Small intestine (tissue), 16 donors: ENCODE measurements at places on chromosomes 7 and 10.

- H3K4me1 ChIP-seq, result no peaks in the 10 kb centered on the region
- DNase-seq, result no peak
- no peaks in the 10 kb centered on the region for H3K36me3 ChIP-seq
- H3K27ac ChIP-seq, result no peak overlapping the region
- H3K27me3 ChIP-seq, result no peaks in the 10 kb centered on the region
Observed at GRCh38 chr10:52741851-52742250, 30.7 kb downstream of the MBL2 start.

DNA sequence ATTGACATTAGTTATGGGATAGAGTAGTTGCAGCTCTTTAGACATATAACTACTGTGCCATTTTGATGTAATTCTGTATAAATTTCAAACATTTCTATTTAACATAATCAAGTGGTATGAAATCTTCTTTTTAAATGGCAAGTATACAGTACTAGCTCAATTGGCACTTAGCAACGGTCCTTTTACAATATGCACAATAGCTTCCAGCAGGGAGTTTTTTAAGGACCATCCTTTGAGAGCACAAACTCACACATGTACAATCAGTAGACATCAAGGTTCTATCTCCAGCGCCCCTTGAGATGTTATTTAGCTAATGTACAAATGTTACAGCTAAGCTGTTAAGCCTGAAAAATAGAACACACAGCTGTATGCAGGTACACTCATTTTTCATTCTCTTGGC lies 480.7 kb downstream of the TFEC start:
- no peaks in the 10 kb centered on the region for H3K27me3 ChIP-seq
- no peak overlapping the region for H3K27ac ChIP-seq
- H3K36me3 ChIP-seq, result no peaks in the 10 kb centered on the region
- no peak overlapping the region for H3K4me3 ChIP-seq
- H3K4me1 ChIP-seq, result no peaks in the 10 kb centered on the region
- no peak for DNase-seq

DNA sequence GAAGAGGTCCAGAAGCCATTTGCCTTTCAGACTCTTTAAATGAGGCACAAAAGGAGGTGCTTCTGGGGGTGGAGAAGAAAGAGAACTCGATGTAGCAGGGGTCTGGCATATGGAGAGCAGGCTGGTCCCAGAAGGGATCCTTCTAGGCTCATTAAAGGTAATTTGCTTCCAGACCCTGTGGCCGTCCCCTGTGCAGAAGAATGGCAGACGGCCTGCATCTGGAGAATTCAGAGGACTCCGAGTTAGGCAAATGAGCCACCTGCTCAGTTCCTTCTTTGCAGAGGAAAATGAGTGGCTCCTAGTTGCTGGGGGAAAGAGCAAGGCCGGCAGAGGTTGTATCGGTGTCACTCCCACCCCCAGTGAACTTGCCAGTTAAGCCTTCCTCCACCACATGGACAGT lies 73.8 kb upstream of the FAM180A start:
- no peaks in the 10 kb centered on the region for H3K27me3 ChIP-seq
- H3K4me1 ChIP-seq, result no peaks in the 10 kb centered on the region
- DNase-seq, result no peak
- H3K36me3 ChIP-seq, result no peaks in the 10 kb centered on the region
- no peak overlapping the region for H3K4me3 ChIP-seq

- no peak for DNase-seq
- no peaks in the 10 kb centered on the region for H3K36me3 ChIP-seq
- H3K4me3 ChIP-seq, result no peak overlapping the region
- H3K27me3 ChIP-seq, result no peaks in the 10 kb centered on the region
- no peak overlapping the region for H3K27ac ChIP-seq
Observed at GRCh38 chr7:130385600-130386066, 5.3 kb downstream of the CPA1 start.

- no peaks in the 10 kb centered on the region for H3K27me3 ChIP-seq
- no peaks in the 10 kb centered on the region for H3K4me1 ChIP-seq
- H3K4me3 ChIP-seq, result no peak overlapping the region
- H3K36me3 ChIP-seq, result no peaks in the 10 kb centered on the region
- H3K27ac ChIP-seq, result no peak overlapping the region
Observed at GRCh38 chr7:139942636-139943035, 113.6 kb downstream of the TBXAS1 start.

DNA sequence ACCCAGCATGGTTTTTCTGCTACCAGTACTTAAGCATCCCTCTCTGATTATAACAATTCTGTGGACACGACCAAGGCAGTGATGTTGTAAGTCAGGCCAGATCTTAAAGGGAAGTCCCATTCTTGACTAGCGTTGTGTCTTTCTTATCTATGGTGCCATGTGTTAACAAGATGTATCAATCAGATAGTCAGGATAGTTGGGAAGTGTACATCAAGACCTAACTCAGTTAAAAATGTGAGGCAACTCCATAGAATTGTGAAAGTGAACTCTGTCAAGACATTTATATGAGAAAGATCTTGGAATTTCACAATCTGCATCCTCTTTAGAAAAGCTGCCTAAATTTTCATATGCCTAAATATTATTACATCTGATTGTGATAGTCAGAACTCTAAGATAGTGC lies 341.7 kb upstream of the SEMA3D start:
- no peak for DNase-seq
- no peak overlapping the region for H3K4me3 ChIP-seq
- no peaks in the 10 kb centered on the region for H3K4me1 ChIP-seq

GRCh38 chr10:8047452-8048280 lies 6.8 kb upstream of the GATA3 start:
- no peak overlapping the region for H3K27ac ChIP-seq
- H3K4me3 ChIP-seq, result no peak overlapping the region
- no peaks in the 10 kb centered on the region for H3K36me3 ChIP-seq
- H3K27me3 ChIP-seq, result peaks cover 8% of the 10 kb centered on the region
- peaks cover 8% of the 10 kb centered on the region for H3K4me1 ChIP-seq

GRCh38 chr10:89165923-89166322 lies 41.2 kb downstream of the CH25H start:
- no peaks in the 10 kb centered on the region for H3K36me3 ChIP-seq
- DNase-seq, result no peak
- no peaks in the 10 kb centered on the region for H3K27me3 ChIP-seq
- no peak overlapping the region for H3K27ac ChIP-seq
- peaks cover 3% of the 10 kb centered on the region for H3K4me1 ChIP-seq
- H3K4me3 ChIP-seq, result no peak overlapping the region

DNA sequence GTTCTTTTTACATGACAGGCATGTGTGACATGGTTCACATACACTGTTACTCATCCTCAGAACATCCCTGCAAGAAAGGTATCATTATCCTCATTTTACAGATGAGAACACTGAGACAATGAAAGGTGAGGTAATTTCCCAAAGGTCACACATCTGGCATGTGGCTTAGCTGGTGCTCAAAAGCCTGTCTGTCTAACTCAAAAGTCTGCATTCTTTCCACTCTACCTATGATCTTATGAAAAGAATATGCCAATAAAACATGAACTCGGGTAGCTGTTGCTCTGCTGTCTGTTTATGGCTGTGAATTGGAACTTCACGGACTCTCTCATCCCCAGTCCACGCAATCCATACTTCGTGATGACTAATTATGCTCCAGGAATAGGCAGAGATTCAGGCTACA lies 79.0 kb upstream of the ODAD2 start:
- no peak overlapping the region for H3K4me3 ChIP-seq
- H3K36me3 ChIP-seq, result no peaks in the 10 kb centered on the region
- no peaks in the 10 kb centered on the region for H3K27me3 ChIP-seq
- H3K4me1 ChIP-seq, result no peaks in the 10 kb centered on the region

DNA sequence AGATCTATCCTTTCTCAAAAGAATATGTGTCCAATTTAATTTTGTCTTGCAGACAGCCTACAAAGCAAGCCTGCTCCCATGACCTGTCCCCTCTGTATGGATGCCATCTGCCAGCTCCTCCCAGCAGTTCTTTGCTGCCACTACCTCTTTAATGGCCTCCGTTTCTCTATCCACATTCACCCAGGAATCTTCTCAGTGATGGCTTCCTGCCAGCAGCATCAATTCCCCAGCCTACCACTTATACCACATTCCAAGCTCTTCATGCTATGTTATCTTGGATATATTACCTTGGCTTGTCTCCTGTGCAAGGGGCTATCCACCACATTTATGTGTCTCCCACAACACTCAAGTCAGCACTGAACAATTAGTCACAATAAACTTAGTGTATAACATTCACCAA lies 133.2 kb downstream of the VPS50 start:
- H3K4me1 ChIP-seq, result no peaks in the 10 kb centered on the region
- no peak overlapping the region for H3K27ac ChIP-seq
- no peak for DNase-seq
- no peak overlapping the region for H3K4me3 ChIP-seq
